ENCODE measurements at places on chromosomes 12 and 14.
A peak's percentile ranks its signal among the peaks of the same experiment; 100 is the strongest.

GRCh38 chr12:12214635-12215131 is 52.2 kb downstream of the LRP6 start:
- DNase-seq, result no peak

DNA sequence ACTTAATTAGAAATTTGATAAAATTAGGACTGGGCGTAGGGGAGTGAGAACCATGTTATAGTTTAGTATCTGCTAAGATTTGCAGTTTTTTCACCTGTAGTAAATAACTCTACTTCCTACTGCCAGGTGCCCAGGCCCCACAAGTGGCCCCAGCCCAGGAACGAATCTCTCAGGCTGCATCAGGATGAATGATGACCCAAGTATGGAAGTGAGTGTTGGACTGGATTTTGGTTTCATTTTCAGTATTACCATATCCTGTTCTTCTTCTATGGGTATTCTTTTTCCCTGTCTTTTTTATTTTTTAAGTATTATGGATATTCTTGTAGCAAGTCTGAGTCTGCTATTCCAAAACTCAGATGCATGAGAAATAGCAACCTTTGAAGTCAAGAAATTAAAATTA is 120.3 kb upstream of the BCAT1 start:
- no peak for DNase-seq

DNA sequence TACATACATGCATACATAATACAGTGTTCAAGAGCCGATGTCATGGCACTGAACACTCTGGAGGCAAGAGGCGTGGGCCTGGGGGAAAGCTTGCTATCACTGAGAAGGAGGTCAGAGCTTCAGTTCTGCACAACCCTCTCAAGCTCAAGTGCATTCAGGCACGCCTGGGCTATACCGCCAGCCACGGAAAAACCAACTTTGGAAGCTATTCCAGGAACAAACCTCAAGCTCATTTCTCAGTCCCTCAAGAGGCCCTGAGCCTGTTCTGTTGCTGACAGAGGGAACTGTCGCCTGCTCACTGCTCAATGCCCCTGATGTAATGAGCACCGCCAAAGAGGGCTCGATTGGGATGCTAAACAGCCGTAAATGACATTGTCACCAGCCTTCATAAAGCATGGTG is 9.2 kb downstream of the NOS1 start:
- no peak for DNase-seq

- no peak for DNase-seq
Measured at GRCh38 chr12:49212572-49212971, 23.7 kb upstream of the TUBA1A start.

DNA sequence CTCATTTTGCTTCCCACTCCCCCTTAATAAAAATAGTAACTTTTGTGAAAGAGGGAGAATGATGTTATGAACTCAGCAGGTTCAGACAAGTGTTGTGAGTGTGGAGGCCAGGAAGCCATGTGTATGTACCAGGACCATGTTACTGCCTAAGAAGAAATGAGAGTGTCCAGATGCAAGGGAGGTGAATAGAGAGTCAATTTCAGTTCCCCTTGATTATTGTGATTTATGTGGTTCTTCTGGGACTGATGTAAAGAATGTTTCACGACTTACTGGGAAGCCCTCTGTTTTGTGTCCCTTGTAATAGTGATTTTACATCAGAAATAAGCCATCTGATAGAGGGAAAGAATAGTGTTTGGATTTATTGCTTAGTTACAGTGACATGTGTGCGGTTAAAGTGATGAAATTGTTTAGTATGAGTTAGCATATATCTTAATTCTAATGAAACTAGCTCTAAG is 32.5 kb downstream of the FBXO34 start:
- no peak for DNase-seq

DNA sequence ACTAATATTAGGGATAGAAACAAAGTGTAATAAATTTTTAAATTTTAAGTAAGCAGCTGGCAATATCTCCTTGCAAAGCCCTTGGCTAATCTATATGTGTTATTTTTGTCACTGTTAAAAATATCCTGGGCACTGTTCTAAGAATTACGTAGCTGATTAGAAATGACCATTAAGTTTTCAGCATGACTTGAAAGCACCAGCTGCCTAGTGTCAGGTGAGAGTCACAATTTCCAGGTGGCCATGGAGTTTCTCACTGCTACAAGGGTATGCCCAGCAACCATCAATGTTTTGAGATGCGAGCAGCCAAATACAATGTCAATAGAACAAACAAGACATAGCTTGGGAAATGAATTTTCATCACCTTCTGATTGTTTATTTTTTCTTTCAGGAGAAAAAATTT is 23.3 kb upstream of the GYS2 start:
- no peak for DNase-seq

DNA sequence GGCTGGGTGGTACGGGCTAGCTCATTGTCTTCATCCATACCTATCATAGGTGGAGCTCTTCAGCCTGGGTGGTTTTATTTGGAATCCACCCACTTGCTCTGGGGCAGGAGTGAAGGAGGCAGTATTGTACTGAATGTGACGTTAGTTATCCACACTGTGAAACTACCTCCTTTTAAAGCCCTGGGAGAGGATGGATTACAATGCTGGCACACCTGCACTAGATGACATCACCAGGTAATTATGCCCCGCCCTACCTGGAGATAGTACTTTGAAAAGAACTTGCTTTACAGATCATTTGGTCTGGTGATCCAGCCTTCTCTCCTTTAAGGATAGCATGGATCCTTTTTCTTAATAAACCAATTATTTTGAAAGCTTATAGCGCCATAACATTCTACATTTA is 78.0 kb downstream of the B4GALNT3 start:
- DNase-seq, result no peak

DNA sequence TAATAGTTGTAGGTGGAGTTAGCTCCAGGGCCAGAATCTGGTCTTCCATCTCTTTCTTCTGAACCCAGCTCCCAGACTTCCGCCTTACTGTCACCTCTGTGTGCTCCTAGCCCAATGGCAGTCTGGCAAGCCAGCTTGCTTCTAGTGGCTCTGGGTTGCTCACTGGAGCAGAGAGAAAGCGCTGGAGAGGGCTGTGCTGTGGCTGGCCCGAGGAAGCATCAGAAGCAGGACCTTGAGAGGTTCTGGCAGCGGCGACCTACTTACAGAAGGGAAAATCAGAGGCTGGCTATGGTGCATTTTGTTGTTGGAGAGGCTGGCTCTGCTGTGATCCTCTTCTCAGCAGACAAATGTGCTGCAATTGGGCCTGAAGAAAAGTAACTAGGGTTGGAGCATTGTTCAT is 28.6 kb downstream of the KCNA5 start:
- no peak for DNase-seq

GRCh38 chr12:124592050-124592449 is 24.6 kb upstream of the NCOR2 start:
- no peak for DNase-seq

- DNase-seq, result no peak
Measured at GRCh38 chr14:99602788-99603415, 1.1 kb downstream of the CCDC85C start.

DNA sequence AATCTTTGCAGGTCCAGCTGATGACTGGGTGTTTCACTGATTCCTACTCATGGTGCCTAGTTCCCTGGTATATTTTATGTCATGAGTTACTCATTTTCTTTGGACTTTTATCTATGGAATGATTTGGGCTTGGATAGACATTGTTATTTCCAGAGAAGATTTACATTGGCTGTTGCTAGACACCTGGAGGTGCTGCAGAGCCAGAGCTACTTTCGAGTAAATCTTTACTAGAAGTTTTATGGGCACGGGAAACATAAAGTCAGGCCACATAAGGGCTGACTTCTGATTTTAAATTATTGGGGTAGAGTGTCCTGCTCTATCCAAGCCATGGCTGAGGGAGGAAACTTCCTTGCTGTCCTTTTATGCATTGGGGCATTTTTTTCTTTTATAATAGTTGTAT is 175.9 kb upstream of the ABCD2 start:
- no peak for DNase-seq

DNA sequence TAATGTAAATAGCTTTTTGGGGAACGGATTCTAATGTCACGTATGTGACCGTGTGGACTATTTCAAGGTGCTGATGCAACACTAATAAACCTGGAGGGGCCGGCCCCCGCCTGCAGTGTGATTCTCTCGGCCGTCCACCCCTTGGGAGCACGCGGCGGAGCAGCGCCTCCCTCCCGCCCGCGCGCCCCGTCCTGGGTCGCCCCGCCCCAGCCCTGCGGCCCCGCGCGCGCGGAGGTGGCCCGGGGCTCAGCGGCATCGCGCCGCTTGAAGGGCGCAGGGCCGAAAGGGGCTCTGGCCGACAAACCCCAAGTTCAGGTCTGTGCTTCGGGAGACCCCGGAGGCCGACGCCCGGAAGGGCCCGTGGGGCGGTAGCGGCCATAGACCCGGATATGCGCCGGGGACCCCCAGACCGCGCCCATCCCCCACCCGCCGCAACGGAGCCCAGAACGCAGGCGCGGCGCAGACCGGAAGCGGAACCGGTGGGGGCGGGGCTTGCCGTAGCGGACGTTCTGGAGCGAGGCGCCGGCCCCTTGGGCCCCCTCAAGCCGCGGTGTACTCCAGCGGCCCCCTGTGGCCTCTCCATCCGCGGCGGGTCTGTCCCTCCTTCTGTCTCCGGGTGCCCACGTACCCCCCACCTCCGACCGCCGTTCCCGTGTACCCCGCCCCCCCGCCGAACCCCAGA is at the start of gene TEX22:
TEX22 (plus strand) TSS at position 495 of the 682 bp plus-strand sequence. CDS start 803 bp downstream, outside the sequence.
- DNase-seq, result peak; percentile 87

- no peak for DNase-seq
Measured at GRCh38 chr14:77763316-77763715, 2.4 kb upstream of the SNW1 start.

- no peak for DNase-seq
Measured at GRCh38 chr12:58148976-58149375, 207.6 kb downstream of the ATP23 start.

DNA sequence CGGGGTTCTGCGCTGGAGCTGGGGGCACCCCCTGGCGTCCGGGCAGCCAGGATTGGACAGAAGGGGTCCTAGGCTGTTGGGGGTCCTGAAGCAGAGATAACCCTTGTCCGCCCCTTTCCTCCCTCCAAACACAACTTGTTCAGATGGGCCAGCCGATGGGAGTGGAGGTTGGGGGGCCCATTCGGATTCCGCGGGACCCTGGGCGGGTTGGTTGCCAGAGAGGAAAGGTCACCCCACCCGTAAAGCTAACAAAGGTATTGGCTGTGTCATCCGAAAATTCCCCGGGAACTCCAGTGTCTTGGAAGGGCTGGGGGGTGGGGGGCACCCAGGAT is 1.3 kb downstream of the FAM222A start:
- no peak for DNase-seq

- no peak for DNase-seq
Measured at GRCh38 chr14:58107947-58108552, 44.0 kb downstream of the ARMH4 start.

DNA sequence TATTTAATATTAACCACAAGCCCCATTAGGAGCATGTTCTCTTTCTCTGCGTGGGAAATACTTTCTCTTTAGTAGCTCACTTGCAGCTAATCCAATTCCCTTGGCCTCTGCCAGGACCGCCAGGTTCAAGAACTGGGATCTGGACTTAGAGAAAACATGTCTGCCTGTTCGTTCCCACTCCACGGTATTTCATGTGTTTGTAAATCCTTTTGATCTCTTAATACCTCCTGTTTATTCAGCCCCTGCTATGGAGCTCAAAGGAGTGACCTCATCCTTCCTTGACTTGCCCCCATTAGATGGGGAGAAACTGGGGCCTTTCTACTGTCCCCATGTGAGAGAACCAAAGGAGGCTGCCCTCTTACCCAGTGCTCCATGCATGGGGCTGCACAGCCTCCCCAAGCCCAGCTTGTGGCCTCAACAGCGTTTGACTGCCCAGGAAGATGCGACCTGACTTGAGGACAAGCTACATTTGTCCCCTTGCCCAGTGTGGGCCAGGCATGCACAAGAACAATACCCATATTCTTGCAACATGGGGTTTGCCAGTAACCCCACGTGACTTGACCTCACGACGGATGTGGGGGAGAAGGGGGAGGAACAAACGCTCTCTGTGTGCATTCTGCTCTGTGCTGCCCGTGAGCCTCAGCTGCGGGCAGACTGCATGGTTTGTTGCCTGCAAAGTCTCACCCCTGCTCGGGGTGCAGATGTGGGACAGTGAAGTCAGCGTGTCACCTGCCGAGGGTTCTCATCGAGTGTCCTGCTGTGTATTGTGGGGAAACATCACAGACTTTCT is 30.3 kb downstream of the CD9 start:
- DNase-seq, result peak; percentile 36

DNA sequence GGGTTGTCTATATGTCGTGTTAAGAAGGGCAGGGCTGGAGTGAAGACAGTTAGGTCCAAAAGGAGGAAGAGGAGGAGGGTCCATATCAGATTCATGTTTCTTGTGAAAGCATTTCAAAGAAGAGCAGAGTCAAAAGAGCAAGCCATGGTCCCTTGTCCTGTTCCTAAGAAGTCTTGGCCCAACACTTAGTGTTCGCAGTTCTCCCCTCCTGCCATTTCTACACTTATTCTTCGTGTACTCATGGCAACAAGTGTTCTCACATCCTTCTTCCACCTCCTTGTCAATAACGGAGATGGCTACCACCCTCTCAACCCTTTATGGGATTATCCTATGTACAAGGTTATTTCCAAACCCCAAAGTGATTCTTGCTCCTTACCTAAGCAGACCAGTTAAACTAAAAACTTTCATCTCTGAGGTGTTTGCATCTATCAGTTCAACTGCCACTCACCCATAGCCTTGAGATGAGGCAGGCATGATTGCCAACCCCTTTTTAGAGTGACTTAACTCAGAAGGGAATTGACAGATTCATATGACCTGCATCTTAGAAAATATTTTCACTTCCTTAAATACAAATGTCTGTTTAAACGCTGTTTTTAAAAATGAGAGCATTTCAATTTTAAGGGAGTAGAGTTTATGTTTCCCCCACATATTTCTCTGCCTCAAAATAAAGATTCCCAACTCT is 19.8 kb upstream of the RNASE2 start:
- DNase-seq, result no peak

DNA sequence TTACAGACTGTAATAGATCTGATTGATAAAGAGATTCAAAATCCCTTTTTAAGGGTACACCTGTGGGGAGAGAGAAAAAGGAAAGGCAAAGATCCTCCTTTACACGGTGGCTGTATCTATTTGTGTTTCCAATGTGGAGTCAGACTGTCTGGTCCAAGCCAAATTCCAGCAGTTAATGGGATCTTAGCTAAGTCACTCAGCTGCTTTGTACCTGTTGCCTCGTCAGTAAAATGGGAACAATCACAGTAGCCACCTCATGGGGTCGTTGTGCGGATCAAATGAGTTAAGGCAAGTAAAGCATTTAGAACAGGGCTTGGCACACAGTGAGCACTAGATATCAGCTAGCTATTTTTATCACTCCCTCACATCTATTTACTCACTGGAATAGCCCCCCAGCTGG is 46.9 kb downstream of the EFCAB11 start:
- no peak for DNase-seq
